ENCODE measurements at places on chromosomes 11 and 22. TPM values are rescaled to one million over a fixed set of nuclear protein-coding genes. Genes with fewer than 3 reads are reported as not detected.

DNA sequence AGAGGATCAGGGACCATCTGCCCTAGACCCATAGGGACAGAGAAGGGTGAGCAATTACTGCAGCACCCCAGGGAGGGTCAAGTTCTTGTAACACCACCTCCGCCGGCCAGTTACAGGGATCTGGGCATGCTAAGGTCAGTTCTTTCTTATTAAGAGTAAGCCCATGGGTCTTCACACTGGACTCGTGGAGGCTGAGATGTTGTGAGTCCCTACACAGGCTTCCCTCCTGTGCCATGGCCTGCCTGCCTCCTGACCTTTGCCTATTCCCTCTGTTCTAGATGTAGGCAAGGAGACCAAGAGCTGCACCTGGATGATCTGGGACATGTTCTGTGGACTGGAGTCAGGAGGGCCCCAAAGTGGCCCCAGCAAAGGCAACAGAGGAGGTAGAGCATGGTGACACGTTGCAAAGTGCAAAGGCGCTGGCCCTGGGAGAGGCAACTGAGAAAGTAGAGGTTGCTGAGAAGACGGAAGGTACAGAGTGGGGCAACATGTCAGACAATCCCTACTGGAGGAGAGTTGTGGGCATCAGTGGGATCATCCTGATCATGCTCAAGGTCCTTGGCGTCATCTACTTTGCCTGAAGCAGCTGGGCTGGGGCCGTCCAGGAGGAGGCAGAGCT lies 16.3 kb upstream of the GNAZ start:
- no peak for DNase-seq
- no peak overlapping the region for H3K27ac ChIP-seq
- H3K4me1 ChIP-seq, result no peaks in the 10 kb centered on the region
- no peaks in the 10 kb centered on the region for H3K27me3 ChIP-seq
- H3K4me3 ChIP-seq, result no peak overlapping the region

- no peaks in the 10 kb centered on the region for H3K27me3 ChIP-seq
- no peak overlapping the region for H3K27ac ChIP-seq
- no peaks in the 10 kb centered on the region for H3K36me3 ChIP-seq
- peaks cover 4% of the 10 kb centered on the region for H3K4me1 ChIP-seq
- no peak for DNase-seq
Observed at GRCh38 chr22:38164551-38164918, 17.1 kb downstream of the PLA2G6 start.

Gene DCHS1
- 12.1 TPM for polyA plus RNA-seq

GRCh38 chr11:113166280-113166679 lies 148.1 kb upstream of the TTC12 start:
- DNase-seq, result no peak
- H3K27me3 ChIP-seq, result no peaks in the 10 kb centered on the region
- peaks cover 8% of the 10 kb centered on the region for H3K4me1 ChIP-seq
- H3K27ac ChIP-seq, result no peak overlapping the region

- no peaks in the 10 kb centered on the region for H3K36me3 ChIP-seq
- H3K4me1 ChIP-seq, result peaks cover 15% of the 10 kb centered on the region
- no peak overlapping the region for H3K4me3 ChIP-seq
- no peak overlapping the region for H3K27ac ChIP-seq
- DNase-seq, result no peak
- H3K27me3 ChIP-seq, result no peaks in the 10 kb centered on the region
Observed at GRCh38 chr11:64006398-64006797, 20.2 kb downstream of the OTUB1 start.

DNA sequence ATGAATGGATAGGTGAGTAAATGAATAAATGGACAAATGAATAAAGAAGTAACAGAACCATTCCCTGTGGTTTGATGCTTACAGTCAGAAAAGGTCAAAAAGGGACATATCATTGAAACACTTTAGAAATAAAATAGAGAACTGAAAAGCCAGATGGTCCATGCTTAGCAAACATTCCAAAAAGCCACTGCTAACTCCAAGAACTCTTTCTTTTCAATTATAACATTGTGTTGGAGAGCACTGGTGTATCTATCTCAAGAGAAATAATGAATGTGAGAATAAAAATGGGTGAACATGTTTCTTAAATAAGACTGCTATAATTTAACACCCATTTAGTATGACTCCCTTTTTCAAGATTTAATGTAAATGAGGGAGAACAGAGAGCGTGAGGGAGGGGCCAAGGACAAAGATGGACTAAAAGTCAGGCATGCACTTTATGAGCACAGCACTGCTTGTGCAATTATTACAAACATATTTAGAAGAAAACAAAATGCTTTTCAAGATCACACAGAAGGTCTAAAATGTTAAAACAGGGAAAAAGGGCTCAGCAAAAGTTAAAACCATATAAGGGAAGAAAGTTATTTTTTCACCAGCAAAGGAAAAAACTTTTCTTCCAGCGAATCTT lies 224.3 kb upstream of the PITPNB start:
- no peak for DNase-seq
- H3K4me3 ChIP-seq, result no peak overlapping the region
- H3K4me1 ChIP-seq, result peaks cover 33% of the 10 kb centered on the region
- H3K27ac ChIP-seq, result no peak overlapping the region
- H3K27me3 ChIP-seq, result no peaks in the 10 kb centered on the region

DNA sequence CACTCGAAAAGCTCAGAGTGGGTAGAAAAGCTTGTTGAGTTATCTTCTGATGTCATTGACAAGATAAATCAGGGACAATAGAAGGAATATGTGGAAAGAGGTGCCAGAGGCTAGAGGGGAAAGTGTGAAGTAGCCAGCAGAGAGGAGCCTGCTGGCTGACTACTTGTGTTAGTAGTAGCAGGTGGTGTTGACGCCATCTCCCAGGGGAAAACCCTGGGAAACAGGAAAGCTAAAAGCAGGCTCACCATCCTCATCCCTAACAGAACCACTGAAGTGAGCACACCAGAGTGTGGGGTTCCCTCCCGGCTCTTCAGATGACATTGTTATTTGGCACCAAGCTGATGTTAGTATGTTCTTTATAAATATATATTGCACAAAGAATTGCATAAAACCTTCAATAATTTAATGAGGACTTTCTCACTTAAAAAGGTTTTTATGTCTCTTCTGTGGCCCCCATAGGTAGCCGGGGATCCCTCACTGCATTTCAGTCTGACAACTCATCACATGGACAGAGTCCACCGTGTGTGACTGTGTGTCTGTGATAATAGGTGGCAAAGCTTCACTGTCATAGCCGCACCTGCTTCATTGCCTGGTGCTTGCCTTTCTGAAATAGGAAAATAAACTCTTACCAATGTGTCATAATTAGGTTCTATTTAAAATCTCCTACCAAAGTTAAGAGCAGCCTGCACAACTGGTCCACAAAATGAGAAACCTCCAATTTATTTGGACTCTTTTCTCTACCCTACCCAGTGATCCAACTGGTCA lies 63.2 kb upstream of the TOP3B start:
- H3K4me3 ChIP-seq, result no peak overlapping the region
- peaks cover 4% of the 10 kb centered on the region for H3K27me3 ChIP-seq
- no peak overlapping the region for H3K27ac ChIP-seq
- H3K36me3 ChIP-seq, result no peaks in the 10 kb centered on the region

- H3K27me3 ChIP-seq, result peaks cover 5% of the 10 kb centered on the region
- H3K36me3 ChIP-seq, result no peaks in the 10 kb centered on the region
- H3K4me3 ChIP-seq, result no peak overlapping the region
- no peaks in the 10 kb centered on the region for H3K4me1 ChIP-seq
- DNase-seq, result no peak
Observed at GRCh38 chr11:1656061-1656441, 26.5 kb downstream of the KRTAP5-5 start.

DNA sequence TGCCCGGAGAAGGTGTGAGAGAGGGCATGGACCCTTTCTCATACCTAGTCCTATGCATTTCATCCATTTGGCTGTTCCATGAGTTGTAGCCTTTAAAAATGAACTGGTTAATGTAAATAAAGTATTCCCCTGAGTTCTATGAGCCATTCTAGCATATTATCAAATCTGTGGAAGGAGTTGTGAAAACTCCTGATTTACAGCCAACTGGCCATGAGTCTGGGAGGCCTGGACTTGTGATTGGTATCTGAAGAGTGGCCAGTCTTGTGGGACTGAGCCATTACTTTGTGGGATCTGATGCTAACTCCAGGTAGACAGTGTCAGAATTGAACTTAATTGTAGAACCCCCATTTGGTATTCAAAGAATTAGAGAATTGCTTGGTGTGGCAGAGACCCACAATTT lies 48.4 kb downstream of the FAM118A start:
- H3K4me1 ChIP-seq, result no peaks in the 10 kb centered on the region
- H3K27ac ChIP-seq, result no peak overlapping the region
- peaks cover 9% of the 10 kb centered on the region for H3K27me3 ChIP-seq
- H3K36me3 ChIP-seq, result no peaks in the 10 kb centered on the region
- no peak overlapping the region for H3K4me3 ChIP-seq

DNA sequence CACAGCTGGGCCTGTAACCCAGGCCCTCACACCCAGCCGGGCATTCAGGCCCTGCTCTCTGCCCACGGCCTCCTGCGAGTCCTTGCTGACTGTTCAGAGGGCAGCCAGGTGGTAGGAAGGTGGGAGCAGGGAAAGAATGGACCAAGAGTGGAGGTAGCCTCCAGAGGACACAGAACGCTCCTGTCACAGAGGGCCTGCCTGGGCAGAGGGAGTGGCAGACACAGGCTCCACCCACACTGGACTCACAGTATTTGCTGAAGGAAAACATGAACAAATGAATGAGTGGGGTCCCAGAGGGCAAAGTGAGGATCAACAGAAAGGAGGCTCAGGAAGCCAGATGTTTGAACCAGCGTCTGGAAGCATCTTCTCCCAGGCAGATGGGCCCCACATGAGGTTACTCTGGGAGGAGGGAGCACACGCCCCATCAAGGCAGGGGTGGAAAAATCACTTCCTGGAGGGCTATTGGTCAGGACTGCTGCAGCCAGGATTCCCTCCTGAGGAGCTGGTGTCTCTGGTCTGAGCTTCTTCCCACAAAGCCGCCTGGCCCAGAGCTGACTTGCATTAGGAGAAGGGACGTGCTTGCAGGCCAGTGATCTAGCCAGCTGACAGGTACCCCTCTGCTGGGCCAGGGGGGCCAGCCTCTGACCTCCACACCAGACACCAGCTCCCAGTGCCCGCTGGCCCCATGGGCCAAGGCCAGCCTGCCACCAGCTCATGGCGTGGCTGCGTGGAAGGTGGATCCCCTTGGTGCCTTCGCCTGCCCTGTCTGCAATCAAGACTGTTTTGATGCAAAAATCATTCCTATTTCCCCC lies 84.0 kb downstream of the THAP12 start:
- no peak overlapping the region for H3K4me3 ChIP-seq
- no peaks in the 10 kb centered on the region for H3K36me3 ChIP-seq
- no peaks in the 10 kb centered on the region for H3K27me3 ChIP-seq

- no peaks in the 10 kb centered on the region for H3K4me1 ChIP-seq
- H3K36me3 ChIP-seq, result no peaks in the 10 kb centered on the region
- H3K4me3 ChIP-seq, result no peak overlapping the region
- no peak for DNase-seq
Observed at GRCh38 chr11:1075341-1075911, 752 bp downstream of the MUC2 start.

Gene GRIK4
- 1.2 TPM for polyA plus RNA-seq

GRCh38 chr11:110866081-110866480 lies 153.8 kb upstream of the ARHGAP20 start:
- H3K27me3 ChIP-seq, result no peaks in the 10 kb centered on the region
- H3K4me3 ChIP-seq, result no peak overlapping the region
- no peak for DNase-seq
- H3K27ac ChIP-seq, result no peak overlapping the region

GRCh38 chr11:8501836-8502235 lies 92.2 kb downstream of the STK33 start:
- no peak overlapping the region for H3K27ac ChIP-seq
- DNase-seq, result no peak
- H3K4me1 ChIP-seq, result no peaks in the 10 kb centered on the region
- no peak overlapping the region for H3K4me3 ChIP-seq

Gene RBMXL2
- not detected for polyA plus RNA-seq

Gene KCNK4
- polyA plus RNA-seq, result not detected

DNA sequence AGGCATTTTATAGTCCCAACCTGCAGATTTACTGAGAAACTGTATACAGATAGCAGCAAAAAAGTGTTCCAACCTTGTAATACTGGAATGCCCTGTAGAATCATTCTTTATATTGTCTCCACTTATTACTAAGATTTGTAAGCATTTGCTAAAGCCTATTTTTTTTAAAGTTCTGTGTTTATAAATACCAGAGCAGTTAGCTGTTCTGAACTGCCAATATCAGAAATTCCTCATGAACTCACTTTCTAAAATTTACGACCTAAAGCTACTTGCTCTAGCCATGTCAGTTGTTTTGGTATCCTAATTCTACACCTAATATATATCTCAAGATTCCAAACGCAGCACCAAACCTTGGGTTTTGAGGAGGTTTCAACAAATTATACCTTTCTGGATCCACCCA lies 103.2 kb downstream of the C11orf65 start:
- no peak overlapping the region for H3K4me3 ChIP-seq
- H3K27me3 ChIP-seq, result no peaks in the 10 kb centered on the region
- no peak overlapping the region for H3K27ac ChIP-seq
- H3K4me1 ChIP-seq, result peaks cover 14% of the 10 kb centered on the region
- no peaks in the 10 kb centered on the region for H3K36me3 ChIP-seq

Gene CYTH4
- 7.5 TPM for polyA plus RNA-seq

Gene PRR5
- 19.7 TPM for polyA plus RNA-seq

Gene OR51F1
- not detected for polyA plus RNA-seq

DNA sequence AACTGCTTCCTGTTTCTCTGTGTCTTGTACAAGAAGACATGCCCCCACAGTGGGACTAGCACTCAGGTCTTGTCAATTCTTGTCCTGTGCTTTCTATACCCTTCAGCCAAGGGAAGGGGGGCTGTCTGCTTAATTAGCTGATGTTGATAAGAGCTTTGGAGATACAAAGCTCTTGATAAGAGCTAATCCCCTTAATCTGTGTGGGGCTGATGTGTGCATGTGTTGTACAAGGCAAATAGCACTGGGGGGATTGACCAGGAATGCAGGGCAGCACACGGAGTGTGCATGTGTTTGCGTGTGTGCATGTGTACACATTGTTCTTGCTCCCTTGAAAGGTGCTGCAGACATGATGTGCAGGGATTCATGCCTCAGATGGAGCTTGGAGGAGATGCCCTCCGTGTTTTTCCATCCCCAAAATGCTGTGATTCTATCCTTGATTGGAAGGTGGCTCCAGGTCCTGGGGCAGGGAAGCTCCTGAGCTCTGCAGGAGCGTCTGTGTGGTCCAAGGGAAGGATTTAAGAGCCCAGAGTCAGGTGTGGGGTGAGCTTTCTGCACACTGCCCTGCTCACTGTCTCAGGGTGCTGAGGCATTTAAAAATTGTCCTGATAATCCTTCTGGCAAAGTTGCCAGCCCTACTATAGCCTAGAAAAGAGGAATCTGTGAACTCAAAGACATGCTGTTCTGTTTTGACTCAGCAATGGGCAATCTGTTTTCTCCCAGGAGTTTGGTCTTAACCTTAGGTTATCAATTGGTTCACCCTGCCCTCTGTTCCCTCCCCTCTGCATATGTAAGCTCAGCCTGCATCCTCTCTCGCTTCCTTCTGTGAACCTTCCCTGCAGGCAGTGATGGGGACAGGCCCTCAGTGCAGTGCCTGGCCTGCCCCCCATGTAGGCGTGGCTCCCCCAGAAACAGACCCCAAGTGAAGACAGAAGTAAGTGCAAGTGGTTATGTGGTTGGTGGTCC lies 102.0 kb downstream of the GRIK4 start:
- H3K36me3 ChIP-seq, result no peaks in the 10 kb centered on the region
- peaks cover 8% of the 10 kb centered on the region for H3K4me1 ChIP-seq
- no peak overlapping the region for H3K4me3 ChIP-seq
- no peak for DNase-seq
- H3K27ac ChIP-seq, result no peak overlapping the region
- H3K27me3 ChIP-seq, result no peaks in the 10 kb centered on the region

All from adrenal gland (tissue), 19 donors.